Mesenteric fat pad (tissue), 1 donor: ENCODE measurements at places on chromosomes 12 and 14. TPM values are rescaled to one million over a fixed set of nuclear protein-coding genes. Genes with fewer than 3 reads are reported as not detected.

GRCh38 chr14:37824939-37825712 is 229.7 kb downstream of the TTC6 start:
- DNase-seq, result no peak

GRCh38 chr12:128940090-128940888 is 87.0 kb downstream of the GLT1D1 start:
- DNase-seq, result no peak

- peak; percentile 92 for DNase-seq
Observed at GRCh38 chr14:96502621-96503305, 581 bp downstream of the PAPOLA start.

DNA sequence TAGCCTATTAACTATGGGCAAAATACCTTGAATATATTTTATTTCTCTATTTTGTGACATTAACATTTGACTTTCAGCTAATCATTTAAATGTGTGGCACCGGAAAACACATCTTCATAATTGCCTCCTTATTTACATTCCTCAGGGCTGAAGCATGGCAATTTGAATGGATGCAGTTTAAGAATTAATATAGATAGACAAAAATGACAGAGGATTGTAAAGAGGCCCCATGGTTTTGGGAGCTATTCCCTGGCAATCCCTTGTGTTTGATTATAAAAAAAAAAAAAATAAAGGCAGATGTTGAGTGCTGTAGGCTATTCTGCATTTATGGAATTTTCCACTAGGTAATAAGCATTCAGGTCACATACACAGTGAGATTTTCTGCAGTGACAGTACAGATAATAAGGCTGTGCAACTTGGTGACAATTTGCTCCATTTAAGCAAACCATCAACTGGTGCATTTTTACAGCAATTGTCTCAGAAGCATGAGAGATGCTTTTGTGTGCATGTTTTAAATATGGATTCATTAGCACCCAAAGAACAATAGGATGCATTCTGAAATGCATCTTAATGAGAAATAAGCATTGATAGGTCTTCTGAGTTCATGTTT is 123.2 kb upstream of the SLC38A4 start:
- no peak for DNase-seq

- DNase-seq, result no peak
Observed at GRCh38 chr14:22896760-22897159, 13.7 kb downstream of the REM2 start.

Gene RILPL2
- 10.4 TPM for total RNA-seq

Gene CCDC177
- total RNA-seq, result not detected

Gene CLEC4C
- not detected for total RNA-seq
